Activated CD4-positive, alpha-beta T cell treated with anti-CD3 and anti-CD28 coated beads for 36 hours (primary cell): ENCODE measurements at places on chromosomes 2 and 18.

DNA sequence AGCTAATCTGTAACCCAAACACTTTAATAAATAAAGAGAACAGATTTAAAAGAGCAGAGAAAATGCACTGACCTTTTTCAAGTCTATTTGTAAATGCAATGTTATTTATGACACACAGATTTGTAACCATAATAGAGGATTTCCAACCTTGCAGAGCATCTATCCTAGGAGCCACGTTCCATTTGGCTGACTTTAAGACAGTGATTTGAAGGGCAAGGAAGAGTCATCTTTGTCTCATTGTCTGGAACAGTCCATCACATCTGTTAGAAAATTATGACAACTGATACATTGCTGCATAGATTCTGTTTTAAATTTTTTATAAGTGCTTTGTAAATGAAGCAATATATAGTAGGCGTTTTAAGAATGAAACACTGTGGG lies 90.8 kb upstream of the L3MBTL4 start:
- H3K27ac ChIP-seq, result no peak overlapping the region
- DNase-seq, result no peak
- H3K4me1 ChIP-seq, result no peaks in the 10 kb centered on the region
- H3K27me3 ChIP-seq, result peaks cover 2% of the 10 kb centered on the region

DNA sequence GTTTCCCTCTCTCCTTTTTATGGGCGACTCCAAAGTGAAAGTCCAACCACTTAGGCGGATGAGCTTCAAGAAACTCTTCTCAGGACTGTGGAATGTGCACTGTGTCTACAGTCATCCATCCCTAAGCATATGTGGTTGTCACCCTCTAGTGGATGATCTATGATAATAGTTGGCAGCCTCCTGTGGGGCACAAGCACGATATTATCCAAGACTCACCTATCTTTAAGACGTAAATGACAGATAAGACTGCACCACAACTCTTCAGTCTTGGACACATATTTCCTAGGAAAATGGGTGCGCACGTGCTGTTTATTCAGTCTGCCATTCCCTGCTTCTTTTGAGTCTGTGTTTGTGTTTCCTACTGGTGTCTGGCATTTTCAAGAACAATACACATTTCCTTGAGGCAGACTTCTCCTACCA lies 145.5 kb upstream of the CTAGE1 start:
- peaks cover 29% of the 10 kb centered on the region for H3K27me3 ChIP-seq
- no peaks in the 10 kb centered on the region for H3K36me3 ChIP-seq

DNA sequence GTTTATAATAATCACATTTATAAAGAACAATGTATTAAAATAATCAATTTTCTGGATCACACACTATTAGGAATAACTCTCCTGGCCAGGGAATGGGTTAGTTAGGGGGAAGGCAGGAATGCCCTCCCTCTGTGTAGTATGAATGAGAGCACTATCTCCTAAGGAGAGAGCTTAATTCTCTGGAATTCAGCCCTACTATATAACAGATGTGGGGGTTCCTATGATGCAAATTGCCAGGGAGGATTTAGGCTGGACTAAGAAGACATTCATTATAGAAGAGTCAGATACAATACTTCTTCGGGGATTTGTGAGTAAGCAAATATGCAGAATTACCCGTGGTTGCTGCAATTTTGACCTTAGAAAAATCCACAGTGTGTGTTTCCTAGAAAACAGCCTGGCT lies 250.1 kb upstream of the VRK2 start:
- no peaks in the 10 kb centered on the region for H3K4me1 ChIP-seq
- no peak for DNase-seq
- H3K4me3 ChIP-seq, result no peak overlapping the region
- H3K36me3 ChIP-seq, result no peaks in the 10 kb centered on the region
- H3K27ac ChIP-seq, result no peak overlapping the region
- H3K27me3 ChIP-seq, result peaks cover 2% of the 10 kb centered on the region

- H3K27ac ChIP-seq, result no peak overlapping the region
- DNase-seq, result no peak
- H3K4me3 ChIP-seq, result no peak overlapping the region
- no peaks in the 10 kb centered on the region for H3K36me3 ChIP-seq
Observed at GRCh38 chr18:48011926-48012465, 81.5 kb upstream of the SMAD2 start.

GRCh38 chr2:194465641-194466040 lies 1191.4 kb upstream of the SLC39A10 start:
- H3K27me3 ChIP-seq, result no peaks in the 10 kb centered on the region
- H3K4me3 ChIP-seq, result no peak overlapping the region
- H3K27ac ChIP-seq, result no peak overlapping the region
- H3K4me1 ChIP-seq, result no peaks in the 10 kb centered on the region

GRCh38 chr2:238905644-238906043 lies 57.8 kb downstream of the TWIST2 start:
- no peak for DNase-seq
- H3K4me3 ChIP-seq, result no peak overlapping the region
- H3K36me3 ChIP-seq, result no peaks in the 10 kb centered on the region
- peaks cover 1% of the 10 kb centered on the region for H3K27me3 ChIP-seq
- H3K27ac ChIP-seq, result no peak overlapping the region

DNA sequence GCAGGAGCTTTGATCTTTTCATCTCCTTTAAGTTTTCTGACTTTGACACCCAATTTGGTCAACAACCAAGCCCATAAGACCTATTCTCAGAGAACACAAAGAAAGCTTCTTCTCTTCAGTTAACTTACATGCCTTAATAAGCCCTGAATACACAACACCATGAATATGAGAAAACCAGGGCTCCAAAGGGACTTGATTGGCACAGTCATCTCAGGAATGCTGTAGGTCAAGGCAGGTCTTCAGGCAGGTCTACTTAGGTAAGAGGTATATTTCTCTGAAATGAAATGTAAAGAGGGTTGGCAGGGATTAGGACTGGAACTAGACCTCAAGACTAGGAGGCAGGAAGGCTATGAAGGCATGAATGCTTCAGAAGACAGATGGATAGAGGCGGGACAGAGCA lies 24.4 kb upstream of the EIF2AK3 start:
- no peaks in the 10 kb centered on the region for H3K36me3 ChIP-seq
- no peak overlapping the region for H3K4me3 ChIP-seq
- peaks cover 2% of the 10 kb centered on the region for H3K27me3 ChIP-seq

DNA sequence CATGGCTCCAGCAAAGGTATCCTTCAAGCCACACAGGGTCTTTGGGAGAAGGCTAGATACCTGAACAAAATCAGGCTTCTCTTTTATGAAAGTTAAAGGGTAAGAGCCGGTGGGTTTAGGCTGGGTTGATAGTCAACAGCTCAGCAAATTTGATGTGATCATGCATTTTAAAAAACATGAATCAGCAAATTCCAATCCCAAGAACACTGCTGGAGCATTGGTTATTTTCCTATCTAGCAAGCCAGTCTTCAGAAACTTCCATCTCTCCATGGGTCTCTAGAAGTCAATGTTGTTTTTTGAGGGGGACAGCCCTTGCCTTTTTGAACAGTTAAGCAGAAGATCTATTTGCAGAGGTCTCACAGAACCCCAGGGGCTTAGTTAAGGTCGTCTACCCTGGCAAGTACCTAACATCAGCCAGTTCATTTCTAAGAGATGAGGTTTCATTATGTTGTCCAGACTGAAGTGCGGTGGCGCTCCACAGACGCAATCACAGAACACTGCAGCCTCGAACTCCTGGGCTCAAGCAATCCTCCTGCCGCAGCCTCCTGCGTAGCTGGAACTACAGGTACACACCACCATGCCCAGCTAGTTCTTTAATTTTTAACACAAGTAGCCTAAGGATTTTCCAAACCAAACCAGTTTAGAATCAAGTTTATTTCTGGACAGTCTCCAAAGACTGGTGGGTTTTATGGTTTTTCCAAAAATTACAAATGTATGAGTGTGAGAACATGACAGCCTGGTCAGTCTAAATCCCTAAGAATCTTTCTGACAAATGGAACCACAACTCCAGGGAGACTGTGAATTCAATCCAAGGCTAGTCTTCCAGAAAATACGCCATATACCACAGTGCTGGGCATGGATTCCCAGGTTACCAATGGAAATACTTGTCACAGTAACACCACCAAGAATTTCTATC lies 4.1 kb upstream of the ZCCHC2 start:
- H3K4me3 ChIP-seq, result no peak overlapping the region
- H3K27ac ChIP-seq, result no peak overlapping the region
- no peaks in the 10 kb centered on the region for H3K27me3 ChIP-seq
- H3K4me1 ChIP-seq, result peaks cover 14% of the 10 kb centered on the region
- DNase-seq, result no peak

- peaks cover 3% of the 10 kb centered on the region for H3K4me1 ChIP-seq
- no peaks in the 10 kb centered on the region for H3K36me3 ChIP-seq
- peaks cover 5% of the 10 kb centered on the region for H3K27me3 ChIP-seq
- no peak overlapping the region for H3K4me3 ChIP-seq
Observed at GRCh38 chr2:48902521-48902920, 147.0 kb upstream of the LHCGR start.

GRCh38 chr2:128346291-128347170 lies 27.9 kb upstream of the HS6ST1 start:
- no peak overlapping the region for H3K27ac ChIP-seq
- no peak overlapping the region for H3K4me3 ChIP-seq
- no peaks in the 10 kb centered on the region for H3K27me3 ChIP-seq

- no peak overlapping the region for H3K27ac ChIP-seq
- H3K4me3 ChIP-seq, result no peak overlapping the region
- H3K36me3 ChIP-seq, result no peaks in the 10 kb centered on the region
- no peaks in the 10 kb centered on the region for H3K4me1 ChIP-seq
- no peaks in the 10 kb centered on the region for H3K27me3 ChIP-seq
Observed at GRCh38 chr2:75595541-75596395, 35.0 kb upstream of the EVA1A start.

GRCh38 chr2:240818293-240819125 lies 1.5 kb downstream of the KIF1A start:
- H3K4me3 ChIP-seq, result peak overlapping the region; percentile 23
- DNase-seq, result no peak
- peaks cover 6% of the 10 kb centered on the region for H3K4me1 ChIP-seq
- H3K27me3 ChIP-seq, result peaks cover 35% of the 10 kb centered on the region

DNA sequence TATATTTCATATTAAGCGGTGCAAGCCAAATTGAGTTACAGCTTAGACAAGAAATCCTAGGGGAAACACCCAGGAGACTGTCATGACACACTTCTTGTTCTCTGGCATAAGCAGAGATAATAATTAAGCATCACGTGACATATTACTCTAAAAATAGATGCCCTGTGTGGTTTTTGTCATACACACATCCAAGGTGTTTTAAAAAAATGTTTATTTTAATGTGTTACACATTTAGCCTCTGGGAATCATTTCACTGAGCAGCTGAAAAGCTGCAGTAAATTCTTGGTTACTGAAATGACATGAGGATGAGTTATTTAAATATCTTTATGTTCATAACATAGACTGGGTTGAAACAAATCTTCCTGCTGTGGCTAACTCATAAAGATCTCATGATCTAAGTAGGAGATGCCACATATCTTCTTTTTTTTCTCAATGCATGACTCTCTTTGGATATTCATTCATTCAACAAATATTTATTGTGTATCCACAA lies 38.0 kb upstream of the ERMN start:
- no peaks in the 10 kb centered on the region for H3K27me3 ChIP-seq
- H3K36me3 ChIP-seq, result peaks cover 33% of the 10 kb centered on the region
- no peak for DNase-seq
- peak overlapping the region; percentile 5 for H3K27ac ChIP-seq
- peaks cover 32% of the 10 kb centered on the region for H3K4me1 ChIP-seq

- no peak overlapping the region for H3K4me3 ChIP-seq
- peaks cover under 1% of the 10 kb centered on the region for H3K4me1 ChIP-seq
- H3K36me3 ChIP-seq, result peaks cover 74% of the 10 kb centered on the region
Observed at GRCh38 chr2:69514819-69515218, 77.6 kb upstream of the NFU1 start.

DNA sequence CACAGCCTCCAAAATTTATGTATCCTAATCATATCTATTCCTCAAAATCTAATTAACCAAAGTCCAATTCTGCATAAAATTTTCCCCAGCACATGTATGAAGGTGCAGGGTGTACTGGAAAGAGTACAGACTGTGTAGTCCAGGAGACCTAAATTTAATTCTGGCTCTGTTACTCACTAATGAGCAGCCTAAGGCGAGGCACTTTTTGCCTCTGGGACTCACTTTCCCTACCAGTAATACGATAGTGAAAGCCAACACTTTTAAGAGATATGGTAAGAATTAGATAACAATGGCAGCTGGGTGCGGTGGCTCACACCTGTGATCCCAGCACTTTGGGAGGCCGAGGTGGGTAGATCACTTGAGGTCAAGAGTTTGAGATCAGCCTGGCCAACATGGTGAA lies 177.7 kb downstream of the PIEZO2 start:
- no peak for DNase-seq
- no peaks in the 10 kb centered on the region for H3K4me1 ChIP-seq
- H3K36me3 ChIP-seq, result no peaks in the 10 kb centered on the region
- no peak overlapping the region for H3K27ac ChIP-seq
- no peak overlapping the region for H3K4me3 ChIP-seq
- H3K27me3 ChIP-seq, result no peaks in the 10 kb centered on the region

DNA sequence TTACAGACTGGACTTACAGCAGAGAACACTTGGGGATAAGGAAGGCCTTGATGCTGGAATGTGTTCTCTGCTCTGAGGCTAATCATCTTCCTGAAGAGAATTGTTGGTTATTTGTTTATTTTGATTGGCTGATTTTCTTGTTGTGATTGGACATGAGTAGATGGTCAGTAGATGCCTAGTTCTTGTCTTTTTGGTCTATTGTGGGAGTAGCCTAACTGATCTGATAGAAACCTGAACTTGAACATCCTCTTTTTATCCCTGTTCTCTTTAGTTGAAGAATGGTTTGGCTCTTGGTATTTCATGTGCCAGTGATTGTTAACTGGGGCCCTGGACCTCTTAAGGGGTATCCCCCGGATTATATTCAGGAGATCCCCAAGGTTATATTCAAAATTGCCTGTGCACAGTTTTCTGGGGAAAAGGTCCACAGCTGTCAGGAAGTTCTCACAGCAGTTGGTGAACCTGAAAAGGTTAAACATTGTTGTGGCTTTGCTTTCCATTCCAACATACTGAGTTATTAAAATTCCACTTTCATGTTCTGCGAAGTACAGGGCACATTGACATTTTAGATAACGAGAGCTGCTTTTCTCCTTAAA lies 13.6 kb downstream of the TWSG1 start:
- H3K27me3 ChIP-seq, result no peaks in the 10 kb centered on the region
- H3K4me3 ChIP-seq, result no peak overlapping the region
- no peak overlapping the region for H3K27ac ChIP-seq
- no peak for DNase-seq

DNA sequence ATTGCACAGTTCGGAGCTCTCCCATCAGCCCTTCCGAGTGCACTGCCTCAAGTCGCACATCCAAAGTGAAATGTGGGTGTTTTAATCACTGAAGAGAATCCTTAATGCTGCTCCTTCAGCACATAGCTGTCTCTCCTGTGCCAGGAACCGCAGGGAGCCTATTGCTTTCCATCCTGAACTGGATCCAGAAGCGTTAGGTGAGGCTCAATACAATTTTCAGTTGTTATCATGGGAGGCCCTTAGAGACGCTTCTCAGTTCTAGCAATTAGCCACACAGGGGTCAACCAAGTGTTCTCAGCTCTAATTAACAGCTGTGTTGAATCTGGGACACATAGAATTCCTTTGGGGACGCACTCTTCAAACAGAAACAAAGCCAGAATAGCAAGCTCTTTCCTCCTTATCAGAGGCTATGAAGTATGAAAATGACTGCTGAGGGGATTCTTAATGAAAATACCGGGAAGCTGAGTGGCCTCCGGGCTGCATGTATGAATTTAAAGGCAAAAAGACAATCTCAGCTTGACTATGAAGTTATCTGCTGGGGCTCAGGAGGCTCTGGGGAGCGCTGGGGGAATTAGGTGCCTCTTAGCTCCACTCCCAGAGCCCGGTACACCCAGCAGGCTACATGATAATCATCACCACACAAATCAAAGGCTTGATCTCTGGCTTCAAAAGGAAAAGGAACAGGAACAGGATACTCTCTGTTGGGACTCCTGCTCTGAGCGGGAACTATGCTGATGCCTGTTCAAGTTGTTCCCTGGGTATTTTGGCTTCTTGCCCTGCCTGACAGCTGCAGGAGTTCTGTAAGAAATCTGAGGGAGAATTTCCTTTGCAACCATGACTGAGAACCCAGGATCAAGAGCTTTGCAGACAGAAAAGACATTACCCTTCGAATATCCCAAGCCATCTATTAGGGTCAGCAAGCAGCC lies 55.4 kb upstream of the NCOA1 start:
- H3K27me3 ChIP-seq, result no peaks in the 10 kb centered on the region
- no peak overlapping the region for H3K4me3 ChIP-seq
- no peak overlapping the region for H3K27ac ChIP-seq
